Skin of body (tissue), 3 donors: ENCODE measurements at places on chromosomes 11 and 22. TPM values are rescaled to one million over a fixed set of nuclear protein-coding genes. Genes with fewer than 3 reads are reported as not detected.

DNA sequence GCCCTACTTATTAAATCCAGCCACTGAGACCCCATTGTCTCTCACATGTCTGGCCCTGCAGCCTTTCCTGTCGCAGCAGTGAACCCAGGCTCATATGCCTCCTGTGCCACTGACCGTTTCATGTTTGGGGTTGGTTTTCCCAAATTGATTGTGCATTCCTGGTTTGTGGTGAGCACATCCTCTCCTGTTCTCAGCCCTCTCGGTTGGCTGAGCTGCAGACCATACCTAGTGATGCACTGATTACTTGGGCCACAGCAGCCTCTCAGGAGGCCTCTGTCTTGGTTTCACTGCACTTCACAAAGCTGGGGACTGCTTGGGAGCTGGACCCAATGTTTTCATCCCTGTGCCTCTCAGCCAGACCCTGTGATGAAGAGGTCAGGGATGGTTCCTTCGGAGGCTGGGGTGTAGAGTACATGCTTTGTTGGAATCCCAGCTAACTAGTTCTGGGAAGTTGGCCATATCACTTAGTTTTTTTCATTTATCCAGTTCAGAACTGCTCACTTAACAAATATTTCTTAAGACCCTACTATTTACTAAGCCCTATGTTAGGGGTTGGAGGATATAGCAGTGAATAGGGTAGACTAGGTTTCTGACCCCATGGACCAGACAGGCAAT is 30.9 kb downstream of the PARVA start:
- no peak for DNase-seq

- no peak for DNase-seq
These were observed 534.8 kb downstream of the INSC start for GRCh38 chr11:15649371-15650104.

- DNase-seq = no peak
These were observed 13.5 kb upstream of the SORL1-AS1 start for GRCh38 chr11:121466063-121466794.

- no peak for DNase-seq
These were observed 2.2 kb downstream of the CD6 start for GRCh38 chr11:60973699-60974098.

DNA sequence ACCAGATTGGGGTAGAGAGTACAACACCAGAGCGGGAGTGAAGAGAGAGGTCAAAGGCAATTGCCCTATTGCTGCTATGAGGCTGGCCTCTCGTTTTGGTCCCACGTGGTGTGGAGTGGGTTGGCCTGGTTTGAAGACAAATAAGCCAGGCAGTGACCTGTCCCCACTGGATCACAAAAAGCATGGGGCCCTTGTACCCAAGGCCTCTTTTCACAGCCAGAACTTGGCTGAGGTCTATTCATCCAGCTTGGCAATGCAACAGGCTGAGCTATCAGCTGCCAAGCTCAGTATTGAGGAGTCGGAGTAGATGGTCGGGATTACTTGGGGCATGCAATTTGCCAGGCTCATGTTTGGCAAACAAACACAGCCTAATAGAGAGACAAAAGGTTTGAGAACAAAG is 19.2 kb upstream of the GALNT18 start:
- no peak for DNase-seq

DNA sequence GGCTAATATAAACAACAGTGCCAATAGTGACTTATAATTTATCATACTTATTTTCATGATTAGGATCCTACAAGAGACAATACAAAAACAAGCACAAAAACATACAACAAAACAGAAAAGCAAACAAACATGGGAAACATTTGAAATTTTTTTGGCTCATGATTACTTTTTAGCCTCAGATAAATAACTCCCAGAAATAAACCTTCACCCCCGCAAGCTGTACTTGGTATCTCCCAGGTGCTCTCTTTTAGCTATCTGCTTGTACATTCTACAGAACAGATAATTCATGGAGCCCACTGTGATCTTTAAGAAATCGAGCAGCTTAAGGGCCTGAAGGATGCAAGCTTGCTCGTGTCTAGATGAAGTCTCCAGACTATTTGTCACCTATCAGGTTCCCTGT is 883 bp downstream of the NXPE4 start:
- no peak for DNase-seq

The GPR152 gene
- not detected for total RNA-seq
